RPMI7951 (cell line): ENCODE measurements at places on chromosomes 3 and 15.

DNA sequence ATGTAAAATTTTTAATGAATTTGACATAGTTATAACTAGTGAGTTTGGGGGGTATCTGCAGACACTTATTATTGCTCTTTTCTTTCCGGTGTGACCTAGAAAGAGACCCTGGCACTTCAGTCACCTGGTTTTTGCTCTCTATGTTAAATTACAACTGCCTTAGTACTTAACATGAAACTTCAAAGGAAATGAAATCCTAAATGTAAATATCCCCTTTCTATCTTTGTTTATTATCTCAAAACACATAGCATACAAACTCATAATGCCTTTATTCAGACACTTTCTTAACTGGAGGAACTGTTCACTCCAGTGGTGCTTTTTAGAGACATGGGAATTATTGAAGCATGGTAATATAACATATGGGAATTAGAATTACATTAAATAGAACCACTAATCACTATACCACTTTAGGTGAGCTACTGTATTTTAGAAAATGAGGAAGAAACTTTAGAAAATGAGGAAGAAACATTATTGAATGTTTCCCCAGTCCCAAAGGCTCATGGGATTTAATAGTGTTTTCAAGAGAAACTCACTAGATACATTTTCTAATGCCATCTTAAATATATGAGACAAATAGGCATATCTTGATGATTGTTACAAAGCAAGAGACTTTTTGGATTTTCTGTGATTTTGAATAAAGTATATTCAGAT lies 119.5 kb upstream of the MLF1 start:
- no peak for DNase-seq

DNA sequence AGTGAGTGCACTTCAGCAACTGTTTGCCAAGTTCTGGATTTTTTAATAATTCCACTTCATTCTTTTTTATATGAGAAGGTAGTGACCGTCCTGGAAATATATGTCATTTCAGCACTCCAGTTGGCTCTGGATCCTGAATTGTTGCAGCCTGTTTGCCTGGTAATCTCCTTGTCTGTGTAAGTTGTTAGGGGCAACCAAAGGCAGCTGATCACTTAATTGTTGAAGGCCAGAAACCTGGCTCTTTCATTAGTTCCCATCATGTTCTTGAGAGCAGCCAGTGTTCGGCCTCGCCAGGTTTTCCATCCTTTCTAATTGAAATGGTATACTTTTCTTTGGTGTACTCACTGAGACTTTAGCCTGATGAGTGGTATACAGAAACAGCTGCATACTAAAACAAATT lies 168.6 kb downstream of the SOX2 start:
- DNase-seq, result no peak

DNA sequence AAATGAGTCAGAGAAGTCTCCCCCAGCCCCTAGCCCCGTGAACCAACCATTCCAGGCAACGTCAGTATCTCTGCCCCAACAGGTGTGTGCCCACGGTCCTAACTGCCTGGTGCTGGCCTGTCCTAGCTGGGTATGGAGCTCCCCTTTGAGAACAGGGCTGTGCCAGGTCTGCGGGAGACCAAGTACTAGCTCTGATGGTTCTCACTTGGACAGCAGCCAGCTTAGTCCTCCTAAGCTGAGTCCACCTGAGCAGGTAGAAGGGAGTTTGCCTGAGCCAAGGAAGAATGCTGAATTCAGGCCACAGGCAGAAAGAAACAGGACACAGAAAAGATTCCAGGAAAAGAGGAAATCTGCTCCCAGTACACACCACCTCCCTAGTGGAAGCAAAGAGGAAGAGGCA lies 33.1 kb upstream of the PARL start:
- DNase-seq, result no peak

DNA sequence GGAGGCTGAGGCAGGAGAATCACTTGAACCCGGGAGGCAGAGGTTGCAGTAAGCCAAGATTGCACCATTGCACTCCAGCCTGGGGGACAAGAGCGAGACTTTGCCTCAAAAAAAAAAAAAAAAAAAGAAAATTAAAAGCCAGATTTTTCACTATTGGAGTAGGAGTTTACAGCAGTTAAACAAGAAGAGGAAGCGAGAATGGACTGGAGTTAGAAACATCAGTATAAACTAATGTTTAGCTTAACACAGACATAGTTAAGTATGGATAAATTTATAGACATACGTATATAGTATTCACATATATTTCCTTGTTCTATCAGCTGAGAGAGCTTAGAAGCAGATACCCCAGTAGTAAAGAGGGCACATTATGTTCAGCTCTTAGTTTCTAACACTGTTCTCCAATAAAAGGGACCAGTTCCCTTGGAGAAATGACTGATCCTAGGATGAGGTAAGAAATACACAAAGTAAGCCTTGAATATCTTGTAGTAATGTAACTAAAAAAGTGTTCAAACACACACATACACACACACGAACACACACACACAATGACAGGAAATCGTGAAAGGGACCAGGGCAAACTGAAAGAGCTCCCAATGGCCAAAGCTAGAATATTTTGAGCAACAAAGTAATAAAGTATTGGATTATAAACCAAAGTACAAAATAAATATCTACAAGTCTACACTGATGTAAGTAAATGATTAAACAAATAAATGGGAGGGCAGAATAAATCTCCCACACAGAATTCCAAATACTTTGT lies 25.1 kb downstream of the PIK3CB start:
- no peak for DNase-seq

GRCh38 chr3:146818866-146819265 lies 213.7 kb upstream of the PLSCR5 start:
- DNase-seq, result no peak

DNA sequence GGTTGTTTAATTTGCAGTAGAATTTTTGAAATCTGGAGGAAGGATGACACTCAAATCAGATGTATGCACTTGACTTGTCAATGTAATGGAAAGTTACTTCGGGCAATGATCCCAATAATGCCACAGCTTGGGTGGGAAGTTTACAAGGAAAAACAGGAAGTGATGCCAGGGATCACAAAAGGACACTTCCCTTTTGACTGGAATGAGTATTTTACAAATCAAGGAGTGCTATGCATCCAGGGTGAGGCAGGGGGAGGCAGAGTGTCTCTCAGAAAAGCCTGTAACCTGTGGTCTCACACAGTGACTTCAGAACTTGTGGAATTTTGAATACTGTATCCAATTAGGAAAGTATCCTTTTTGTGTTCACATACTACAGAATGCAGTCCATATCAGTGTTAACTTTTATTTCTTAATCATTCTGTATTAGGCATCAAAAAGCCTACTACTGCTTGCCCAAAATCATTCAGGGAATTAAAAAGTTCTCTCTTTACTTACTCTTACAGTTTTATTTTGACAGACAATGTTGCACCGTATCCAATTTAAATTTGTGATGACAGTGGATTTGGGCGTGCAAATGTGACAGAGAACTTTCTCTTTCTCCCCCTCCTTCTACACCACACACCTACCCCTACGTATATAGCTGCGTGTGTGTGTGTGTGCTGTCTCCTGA lies 445.1 kb downstream of the MECOM start:
- DNase-seq, result peak; percentile 59

DNA sequence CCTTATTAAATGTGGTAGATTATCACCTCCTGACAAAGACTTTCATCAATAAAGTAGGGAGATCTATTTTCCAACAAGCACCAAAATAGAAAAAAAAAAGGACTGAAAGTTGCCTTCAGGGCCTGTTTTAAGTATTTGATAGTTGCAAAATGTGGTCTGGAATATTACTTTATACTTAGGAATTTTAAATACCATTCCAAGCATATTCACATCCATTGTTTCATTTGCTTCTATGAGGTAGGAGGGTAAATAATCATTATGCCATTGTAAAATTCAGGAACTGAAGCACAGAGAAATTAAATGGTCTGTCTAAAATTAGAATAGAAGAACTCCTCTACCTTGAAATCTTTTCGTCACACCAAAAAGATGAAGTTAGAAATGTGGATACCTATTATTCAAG lies 110.0 kb downstream of the TMCC1 start:
- no peak for DNase-seq

DNA sequence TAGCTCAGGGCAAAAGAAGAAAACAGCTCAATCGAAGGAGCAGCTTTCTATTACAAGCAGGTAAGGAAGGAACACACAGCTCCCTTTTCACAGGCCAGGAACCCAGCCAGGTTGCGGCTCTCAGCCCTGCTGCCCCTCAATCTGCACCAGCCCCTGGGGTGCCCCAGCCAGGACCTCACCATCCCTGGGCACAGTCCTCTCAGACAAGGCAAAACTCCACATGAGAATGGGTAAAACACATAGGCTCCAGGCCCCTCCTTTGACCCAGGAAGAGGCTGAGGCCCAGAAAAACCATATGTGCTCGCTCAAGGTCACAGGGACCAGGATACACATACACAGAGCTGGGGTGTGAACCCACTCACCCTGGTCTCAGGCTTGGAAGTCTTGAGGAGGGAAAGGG lies 178.7 kb upstream of the TLE3 start:
- no peak for DNase-seq

- DNase-seq, result no peak
These were observed 301.0 kb upstream of the ICE2 start for GRCh38 chr15:60779718-60780503.

- no peak for DNase-seq
These were observed 25.4 kb upstream of the MRPS22 start for GRCh38 chr3:139318431-139318816.

DNA sequence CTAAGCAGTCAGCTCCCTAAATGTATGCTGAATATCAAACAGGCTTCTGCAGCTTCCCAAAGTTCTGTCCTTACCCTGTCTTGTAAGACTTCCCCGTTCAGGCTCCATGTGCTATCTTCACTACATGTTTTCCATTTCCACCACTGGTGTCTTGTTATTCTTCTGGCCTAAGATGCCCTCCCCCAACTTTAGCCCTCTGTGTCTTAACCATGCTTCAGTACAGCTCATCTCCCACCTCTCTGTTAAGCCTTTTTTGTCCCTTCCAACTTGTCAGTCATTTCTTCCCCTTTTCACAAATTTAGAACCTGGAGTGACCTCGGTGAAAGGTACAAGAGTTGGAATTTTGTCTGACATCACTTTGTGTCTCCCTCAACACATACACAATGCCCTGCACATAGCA lies 151.7 kb upstream of the TBL1XR1 start:
- DNase-seq, result no peak

DNA sequence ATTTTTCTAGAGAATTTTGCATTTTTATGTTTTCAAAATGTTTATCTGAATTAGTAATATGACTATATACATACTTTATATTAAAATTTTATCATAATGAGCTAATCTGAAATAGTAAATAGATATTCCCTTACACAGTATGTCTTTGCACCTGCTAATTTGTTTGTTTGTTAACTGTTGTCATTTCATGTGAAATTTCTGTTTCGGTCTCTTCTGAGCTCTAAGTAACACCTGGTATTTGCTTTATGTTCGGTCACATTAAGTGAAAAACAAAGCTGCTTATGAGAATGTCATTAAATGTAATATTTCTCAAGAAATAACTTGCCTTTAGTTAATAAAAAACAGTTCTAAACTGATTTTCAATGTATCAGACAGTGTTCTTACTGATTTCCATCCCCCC lies 61.1 kb downstream of the FNDC3B start:
- DNase-seq, result no peak

- DNase-seq, result no peak
These were observed 177.1 kb upstream of the GALNT15 start for GRCh38 chr3:15997274-15997943.

GRCh38 chr3:101117980-101118379 lies 124.8 kb upstream of the ABI3BP start:
- no peak for DNase-seq

GRCh38 chr15:66369773-66370651 lies 13.5 kb upstream of the TIPIN start:
- DNase-seq, result peak; percentile 61

DNA sequence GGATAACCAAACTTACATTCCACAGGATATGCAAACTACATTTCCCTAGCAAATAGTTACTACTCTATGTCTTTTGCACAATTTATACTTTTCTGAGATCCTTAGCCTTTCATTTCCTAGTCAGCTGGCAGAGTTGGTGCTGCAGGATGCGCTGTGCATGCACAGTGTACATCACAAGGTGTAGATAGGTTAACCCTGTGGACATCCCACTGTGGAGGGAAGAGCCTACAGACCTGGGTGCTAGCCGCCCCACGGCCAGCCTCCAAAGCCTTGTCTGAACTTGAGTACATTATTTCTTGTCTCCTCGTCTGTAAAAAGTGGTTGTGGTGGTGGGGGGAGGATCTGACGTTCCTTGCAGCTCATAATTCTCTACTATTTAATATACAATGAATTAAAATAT lies 3.5 kb downstream of the TNFSF10 start:
- DNase-seq, result no peak

DNA sequence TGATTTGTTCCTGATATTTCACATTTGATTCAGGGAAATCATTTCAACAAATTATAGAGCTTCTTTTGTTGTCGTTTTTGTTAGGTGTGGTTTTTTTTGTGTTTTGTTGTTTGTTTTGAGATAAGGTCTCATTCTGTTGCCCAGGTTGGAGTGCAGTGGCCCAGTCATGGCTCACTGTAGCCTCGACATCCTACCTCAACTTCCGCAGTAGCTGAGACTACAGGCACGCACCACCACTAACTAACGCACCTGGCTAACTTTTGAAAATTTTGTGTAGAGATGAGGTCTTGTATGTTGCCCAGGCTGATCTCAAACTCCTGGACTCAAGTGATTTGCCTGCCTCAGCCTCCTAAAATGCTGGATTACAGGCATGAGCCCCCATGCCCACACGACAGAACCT lies 177.0 kb downstream of the AKAP13 start:
- DNase-seq, result no peak

- peak; percentile 65 for DNase-seq
These were observed 10.7 kb upstream of the SPTBN5 start for GRCh38 chr15:41904541-41905005.

DNA sequence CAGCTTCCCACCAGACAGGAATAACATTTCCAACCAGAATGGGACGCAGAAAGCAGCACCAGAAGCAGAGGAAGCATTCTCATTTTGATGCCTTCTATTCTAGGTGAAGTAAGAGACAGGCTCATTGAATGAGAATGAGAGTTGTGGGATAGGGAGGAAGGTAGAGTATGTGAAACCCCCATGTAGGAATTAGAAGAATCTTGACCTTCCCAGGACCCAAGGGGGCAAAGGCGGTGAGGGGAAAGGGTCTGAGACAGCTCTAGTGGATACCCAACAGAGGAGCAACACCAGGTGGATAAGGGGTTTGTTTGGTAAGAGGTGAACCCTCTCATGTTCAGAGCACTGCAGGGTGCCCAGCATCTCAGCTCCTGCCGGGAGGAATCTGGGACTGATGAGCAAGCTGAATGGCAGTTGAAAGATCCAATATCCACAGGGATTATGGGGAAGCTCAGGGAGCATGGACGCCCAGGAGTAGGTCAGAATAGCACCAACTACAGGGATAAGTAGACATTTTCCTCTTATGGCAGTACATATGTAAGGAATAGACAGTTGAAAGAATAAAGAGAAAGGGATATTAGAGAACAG lies 77.0 kb downstream of the PLCL2 start:
- no peak for DNase-seq
